Renal cortex interstitium (tissue), 15 donors: ENCODE measurements at places on chromosomes 7 and 10. TPM values are rescaled to one million over a fixed set of nuclear protein-coding genes. Genes with fewer than 3 reads are reported as not detected.

Gene TMEM184A
- 11.1 TPM for polyA plus RNA-seq

Gene PPP1R17
- polyA plus RNA-seq = not detected

Gene CALHM1
- polyA plus RNA-seq = 0.08 TPM

Gene LIPF
- polyA plus RNA-seq = 0.29 TPM

Gene HOXA3
- polyA plus RNA-seq = 42.4 TPM

Gene CLRN3
- polyA plus RNA-seq = 19.4 TPM

Gene TEX47
- not detected for polyA plus RNA-seq

Gene UBE2D1
- 35.7 TPM for polyA plus RNA-seq

GRCh38 chr7:80542398-80542797, 30.5 kb upstream of the GNAT3 start:
- no peak for DNase-seq

DNA sequence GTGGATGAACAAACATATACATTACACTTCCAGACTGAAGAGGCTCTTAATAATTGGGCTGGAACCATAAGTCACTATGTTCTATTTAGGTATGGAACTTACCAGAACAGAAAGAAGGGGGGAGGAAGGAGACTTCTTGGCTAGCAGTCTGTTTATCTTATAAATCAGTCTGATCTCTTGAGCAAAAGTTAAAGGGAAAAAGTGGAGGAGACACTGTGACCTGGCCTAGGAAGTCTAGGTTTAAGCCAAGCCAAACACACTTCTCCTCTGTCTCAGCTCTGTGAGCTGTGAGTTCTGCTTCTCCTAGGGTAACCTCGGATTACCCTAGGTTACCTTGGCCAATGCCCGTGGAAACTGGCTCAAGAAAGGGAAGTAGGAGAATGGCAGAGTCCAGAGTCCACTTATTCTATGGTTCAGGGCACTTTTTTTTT, 95.2 kb downstream of the PFKFB3 start:
- DNase-seq = no peak

GRCh38 chr10:49164559-49165188, 23.5 kb downstream of the TMEM273 start:
- no peak for DNase-seq

DNA sequence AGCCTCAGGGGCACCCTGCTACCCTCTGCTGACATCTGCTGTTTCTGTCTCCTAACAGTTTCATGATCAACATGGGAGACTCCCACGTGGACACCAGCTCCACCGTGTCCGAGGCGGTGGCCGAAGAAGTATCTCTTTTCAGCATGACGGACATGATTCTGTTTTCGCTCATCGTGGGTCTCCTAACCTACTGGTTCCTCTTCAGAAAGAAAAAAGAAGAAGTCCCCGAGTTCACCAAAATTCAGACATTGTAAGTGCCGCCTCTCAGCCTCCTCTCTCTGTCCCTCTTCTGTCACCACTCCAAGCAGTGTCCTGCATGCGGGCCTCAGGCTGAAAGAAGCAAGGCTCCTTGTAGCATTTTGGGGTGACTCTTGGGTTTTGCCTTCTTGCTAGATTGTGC, 39.0 kb downstream of the POR start:
- DNase-seq = no peak

GRCh38 chr10:17386616-17387075, 67.7 kb downstream of the ST8SIA6 start:
- DNase-seq = no peak
